ENCODE measurements at places on chromosomes 7 and 10. TPM values are rescaled to one million over a fixed set of nuclear protein-coding genes. Genes with fewer than 3 reads are reported as not detected.

TAS2R4 gene
- 1.9 TPM for total RNA-seq

DYNC1I1 gene
- total RNA-seq, result 3.3 TPM

C10orf67 gene
- total RNA-seq, result not detected

SFTPA1 gene
- not detected for total RNA-seq

ERVW-1 gene
- total RNA-seq, result not detected

EEPD1 gene
- total RNA-seq, result 0.65 TPM

FAM24B gene
- 5.6 TPM for total RNA-seq

NAPEPLD gene
- total RNA-seq, result 4.2 TPM

PTPN20 gene
- 0.19 TPM for total RNA-seq

PTPRN2 gene
- total RNA-seq, result 1.4 TPM

TIMM23B gene
- total RNA-seq, result 16.7 TPM

ARHGAP22 gene
- total RNA-seq, result 53.2 TPM

EGR2 gene
- total RNA-seq, result 0.33 TPM

ARMS2 gene
- total RNA-seq, result not detected

RAB19 gene
- not detected for total RNA-seq

HGF gene
- total RNA-seq, result 2.3 TPM

NKX1-2 gene
- total RNA-seq, result not detected

SLC26A5 gene
- 0.33 TPM for total RNA-seq

FEZF1 gene
- not detected for total RNA-seq

HOXA9 gene
- 18.2 TPM for total RNA-seq

ACTL6B gene
- not detected for total RNA-seq

MYO1G gene
- total RNA-seq, result 0.10 TPM

TMEM139 gene
- not detected for total RNA-seq

GDF2 gene
- not detected for total RNA-seq

ASB10 gene
- total RNA-seq, result not detected

PTN gene
- not detected for total RNA-seq

NRF1 gene
- 13.4 TPM for total RNA-seq

MEST gene
- 11.4 TPM for total RNA-seq

DPYSL4 gene
- total RNA-seq, result 47.4 TPM

CDCA7L gene
- 74.8 TPM for total RNA-seq

PIK3CG gene
- 17.3 TPM for total RNA-seq

WNT16 gene
- total RNA-seq, result not detected

ZNF212 gene
- 8.2 TPM for total RNA-seq

NACAD gene
- total RNA-seq, result 0.76 TPM

AIMP2 gene
- total RNA-seq, result 64.0 TPM
